ENCODE measurements at places on chromosomes 16 and 17.

- no peak for DNase-seq
Observed at GRCh38 chr17:4950075-4950745, 709 bp upstream of the ENO3 start.

DNA sequence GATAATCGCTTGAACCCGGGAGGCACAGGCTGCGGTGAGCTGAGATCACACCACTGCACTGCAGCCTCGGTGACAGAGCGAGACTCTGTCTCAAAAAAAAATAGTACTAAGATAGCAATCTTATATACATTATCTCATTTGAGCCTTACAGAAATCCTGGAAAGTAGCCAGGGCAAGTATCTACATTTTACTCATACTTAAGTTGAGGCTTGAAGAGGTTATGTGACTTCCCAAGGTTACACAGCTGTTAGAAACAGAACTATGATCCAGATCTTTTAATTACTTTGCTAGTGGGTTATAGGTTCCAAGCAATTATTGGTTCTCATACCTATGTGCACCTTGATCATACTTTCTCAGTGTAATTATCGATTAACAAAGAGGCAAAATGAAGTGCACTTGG, 15.4 kb downstream of the C17orf78 start:
- no peak for DNase-seq

GRCh38 chr16:73418691-73419090, 370.8 kb upstream of the ZFHX3 start:
- DNase-seq, result no peak

DNA sequence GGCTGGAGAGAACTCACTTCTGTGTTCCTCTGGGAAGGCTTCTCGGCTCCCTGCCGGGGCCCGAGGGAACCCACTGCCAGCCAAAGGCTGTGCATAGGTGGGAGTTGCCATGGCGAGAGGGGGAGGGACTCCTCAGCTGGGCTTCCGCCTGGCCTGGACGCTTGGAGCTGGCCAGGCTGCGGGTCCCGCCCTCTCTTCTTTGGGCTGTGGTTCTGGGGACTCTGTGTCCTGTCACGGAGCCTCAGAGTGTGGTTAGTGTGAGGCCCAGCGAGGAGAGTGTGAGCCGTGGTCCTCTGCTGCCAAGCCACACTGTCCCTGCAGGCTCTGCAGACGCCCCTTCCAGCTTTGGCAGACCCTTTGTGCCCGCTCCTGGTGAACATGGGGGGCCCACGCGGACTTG, 123.1 kb downstream of the OR1D5 start:
- no peak for DNase-seq

DNA sequence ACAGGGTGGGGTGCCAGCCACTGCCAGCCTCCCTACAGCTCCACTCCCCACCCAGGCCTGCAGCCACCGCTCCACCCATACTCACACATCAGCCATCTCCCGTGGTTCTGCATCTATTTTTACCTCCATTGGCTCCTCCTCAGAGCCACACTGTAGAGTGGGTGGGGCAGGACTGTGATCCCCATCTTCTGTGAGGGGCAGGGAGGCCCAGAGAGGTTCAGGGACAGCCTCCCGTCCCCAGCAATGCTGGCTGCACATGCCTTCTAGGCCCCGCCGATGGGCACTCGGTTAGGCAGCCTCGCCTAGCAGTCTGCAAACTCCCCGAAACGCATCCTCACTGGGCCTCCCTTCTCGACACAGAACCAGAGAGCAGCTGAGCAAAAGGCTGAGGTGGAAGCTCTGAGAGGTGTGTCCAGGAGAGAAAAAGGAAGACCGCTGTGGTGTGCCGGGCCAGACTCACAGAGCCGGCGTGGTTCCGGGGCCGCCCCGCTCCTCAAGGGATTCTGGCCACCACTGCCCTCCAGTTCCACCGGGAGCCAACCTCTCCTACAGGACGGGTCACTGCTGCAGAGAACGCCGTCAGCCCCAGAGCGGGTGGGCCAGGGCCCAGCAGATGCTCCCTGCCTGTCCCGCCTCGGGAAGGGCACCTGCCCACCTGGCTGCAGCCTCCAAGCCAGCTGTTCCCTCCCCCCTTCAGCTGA, 71.9 kb downstream of the ABR start:
- DNase-seq, result no peak

DNA sequence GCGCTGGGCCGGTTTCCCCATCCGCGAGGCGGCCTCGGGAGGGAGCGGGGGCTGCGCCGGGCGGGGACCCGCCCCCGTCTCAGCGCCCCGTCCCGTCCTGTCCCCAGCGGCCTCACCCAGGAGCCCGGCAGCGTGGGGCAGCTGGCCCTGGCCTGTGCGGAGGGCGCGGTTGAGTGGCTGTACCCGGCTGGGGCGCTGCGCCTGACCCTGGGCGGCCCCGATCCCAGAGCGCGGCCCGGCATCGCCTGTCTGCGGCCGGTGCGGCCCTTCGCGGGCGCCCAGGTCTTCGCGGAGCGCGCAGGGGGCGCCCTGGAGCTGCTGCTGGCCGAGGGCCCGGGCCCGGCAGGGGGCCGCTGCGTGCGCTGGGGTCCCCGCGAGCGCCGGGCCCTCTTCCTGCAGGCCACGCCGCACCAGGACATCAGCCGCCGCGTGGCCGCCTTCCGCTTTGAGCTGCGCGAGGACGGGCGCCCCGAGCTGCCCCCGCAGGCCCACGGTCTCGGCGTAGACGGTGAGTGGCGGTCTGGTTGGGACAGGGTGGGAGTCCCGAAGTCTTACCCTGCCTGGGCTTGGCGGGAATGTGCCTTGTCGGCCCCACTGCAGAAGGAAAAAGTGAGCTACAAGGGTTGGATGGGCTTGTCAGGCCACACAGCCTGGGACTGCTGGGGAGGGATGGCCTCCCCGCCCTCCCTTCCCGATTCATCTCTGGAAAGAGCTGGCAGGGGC, 720 bp downstream of the METRN start:
- DNase-seq, result no peak

GRCh38 chr17:76927982-76928381, 59.8 kb downstream of the MGAT5B start:
- DNase-seq, result no peak

- DNase-seq, result no peak
Observed at GRCh38 chr16:83171396-83171795, 544.6 kb downstream of the CDH13 start.

DNA sequence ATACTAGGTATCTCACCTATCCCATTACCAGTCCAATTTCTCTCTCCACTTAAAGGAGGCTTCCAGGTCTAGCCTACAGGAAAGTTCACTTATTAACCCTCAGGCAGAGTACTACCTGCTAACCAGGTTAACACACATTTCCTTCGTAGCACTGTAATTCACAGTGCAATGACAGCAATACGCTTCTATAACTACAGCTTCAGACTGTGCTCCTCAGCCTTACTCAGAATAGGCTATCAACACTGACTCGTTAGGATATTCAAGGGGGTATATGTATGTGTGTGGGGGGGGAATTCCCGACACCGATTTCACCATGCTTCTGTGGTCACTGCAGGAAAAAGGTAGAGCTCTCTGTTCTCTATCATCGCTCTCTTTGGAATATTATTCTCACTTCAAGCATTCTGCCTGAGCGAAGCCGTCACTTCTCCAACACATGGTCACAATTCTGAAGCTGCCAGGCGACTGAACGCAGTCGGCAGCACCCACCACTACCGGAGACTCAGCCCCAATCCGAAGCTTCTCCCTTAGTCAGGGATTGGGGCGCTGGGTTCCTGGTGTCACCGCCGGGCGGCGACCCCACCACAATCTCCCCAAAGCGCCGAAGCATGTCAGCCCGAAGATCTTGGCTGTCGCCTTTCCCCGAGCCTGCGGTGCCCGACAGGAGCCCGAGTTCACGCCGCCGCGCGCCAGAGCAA, 618 bp downstream of the GGA3 start:
- no peak for DNase-seq

- DNase-seq, result no peak
Observed at GRCh38 chr16:78778101-78779004, 678.9 kb downstream of the WWOX start.

DNA sequence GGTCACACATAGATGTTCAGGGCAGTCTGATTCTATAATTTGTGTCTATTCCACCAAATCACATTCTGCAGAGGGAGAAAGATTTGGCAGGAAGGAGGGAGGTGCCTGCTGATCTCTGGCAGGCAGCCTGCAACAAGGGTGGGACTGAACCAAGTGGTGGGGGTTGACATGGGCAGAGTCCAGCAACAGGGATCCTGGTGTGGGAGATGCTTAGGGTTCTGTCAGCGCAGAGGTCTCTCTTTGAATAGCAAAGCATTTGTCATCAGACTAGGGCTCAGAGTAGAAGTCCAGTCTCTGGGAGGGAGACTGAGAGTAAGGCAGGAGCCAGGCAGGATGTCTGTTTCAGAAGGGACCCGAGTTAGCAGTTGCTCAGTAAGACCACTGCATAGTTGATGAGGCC, 94.6 kb downstream of the UTP18 start:
- no peak for DNase-seq

DNA sequence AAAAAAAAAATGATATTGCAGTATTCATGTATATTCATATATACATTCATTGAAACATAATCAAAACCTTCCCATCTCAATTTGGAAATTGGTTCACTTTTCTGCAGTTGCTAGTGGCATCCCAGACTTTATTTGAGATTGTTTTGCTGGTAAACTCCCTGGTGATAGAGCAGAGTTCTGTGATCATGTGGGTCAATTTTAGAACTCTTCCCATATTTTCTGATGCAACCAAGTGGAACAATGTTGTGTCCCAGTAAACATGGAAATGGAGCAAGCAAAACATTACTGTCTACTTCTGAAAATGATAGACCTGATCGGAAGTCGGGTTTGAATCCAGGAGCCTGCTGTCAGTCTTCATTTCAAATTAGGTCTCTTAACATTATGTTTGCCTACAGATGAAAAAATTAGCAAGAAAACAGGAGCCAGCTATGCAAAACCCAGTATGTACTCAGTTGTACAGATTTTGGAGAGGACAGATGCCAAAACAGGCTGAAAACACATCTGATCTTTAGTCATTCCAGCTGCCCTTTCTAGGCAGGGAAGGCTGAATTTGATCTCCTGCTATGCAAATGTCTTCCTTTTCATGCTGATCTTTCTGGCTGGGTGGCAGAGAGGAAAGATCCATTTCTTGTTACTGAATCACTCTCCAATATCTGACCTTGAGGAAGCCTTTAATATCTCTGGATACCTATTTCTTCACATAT, 786.6 kb upstream of the SOX9 start:
- no peak for DNase-seq

GRCh38 chr16:88282564-88283395, 100.0 kb upstream of the ZNF469 start:
- DNase-seq, result no peak

- no peak for DNase-seq
Observed at GRCh38 chr16:54144572-54144947, 142.0 kb downstream of the IRX3 start.

- no peak for DNase-seq
Observed at GRCh38 chr16:769184-769784, 8.8 kb downstream of the MSLN start.

DNA sequence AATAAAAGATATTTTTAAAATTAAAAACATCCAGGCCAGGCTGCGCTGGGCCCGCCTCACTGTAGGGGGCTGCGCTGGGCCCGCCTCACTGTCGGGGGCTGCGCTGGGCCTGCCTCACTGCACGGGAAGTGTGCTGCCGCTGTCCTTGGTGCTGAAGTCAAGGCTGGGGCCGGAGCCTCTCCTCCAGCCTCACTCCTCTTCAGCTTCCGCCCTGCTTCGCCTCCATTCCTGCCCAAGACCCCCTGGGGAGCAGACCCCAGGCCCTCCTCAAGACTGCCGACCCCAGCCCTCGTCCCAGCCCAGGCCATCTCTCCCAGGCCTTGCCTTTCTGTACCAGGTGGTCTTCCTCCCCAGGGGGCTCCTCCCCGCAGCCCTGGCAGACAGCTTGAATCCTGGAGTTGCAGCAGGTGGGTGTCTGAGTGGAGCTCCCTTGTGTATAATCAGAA, 26.2 kb downstream of the ENDOV start:
- DNase-seq, result no peak

Measured in BJ (cell line).